ENCODE measurements at places on chromosomes 12 and 14. TPM values are rescaled to one million over a fixed set of nuclear protein-coding genes. Genes with fewer than 3 reads are reported as not detected.

Gene PMCH
- polyA plus RNA-seq = not detected

Gene A2ML1
- polyA plus RNA-seq = 0.08 TPM

Gene GALNT4
- 3.0 TPM for polyA plus RNA-seq

Gene GAS2L3
- polyA plus RNA-seq = 0.98 TPM

Gene DNAJC22
- polyA plus RNA-seq = 1.1 TPM

Gene ANO4
- polyA plus RNA-seq = 11.1 TPM
